Effector memory CD4-positive, alpha-beta T cell (primary cell): ENCODE measurements at places on chromosomes 6 and 20.

GRCh38 chr6:41216616-41217015 is 11.5 kb upstream of the TREML4 start:
- no peak overlapping the region for H3K4me3 ChIP-seq
- no peak for DNase-seq

GRCh38 chr20:54355631-54356280 is 119.6 kb upstream of the DOK5 start:
- H3K27ac ChIP-seq: no peak overlapping the region
- no peaks in the 10 kb centered on the region for H3K27me3 ChIP-seq
- no peak for DNase-seq
- no peaks in the 10 kb centered on the region for H3K4me1 ChIP-seq

GRCh38 chr20:54668271-54669039 is 193.1 kb downstream of the DOK5 start:
- peaks cover 3% of the 10 kb centered on the region for H3K27me3 ChIP-seq
- DNase-seq: no peak
- no peaks in the 10 kb centered on the region for H3K4me1 ChIP-seq

- no peaks in the 10 kb centered on the region for H3K4me1 ChIP-seq
- no peak overlapping the region for H3K4me3 ChIP-seq
- no peaks in the 10 kb centered on the region for H3K36me3 ChIP-seq
- no peak overlapping the region for H3K27ac ChIP-seq
- no peaks in the 10 kb centered on the region for H3K27me3 ChIP-seq
Observed at GRCh38 chr20:7371518-7372163, 568.6 kb downstream of the HAO1 start.

DNA sequence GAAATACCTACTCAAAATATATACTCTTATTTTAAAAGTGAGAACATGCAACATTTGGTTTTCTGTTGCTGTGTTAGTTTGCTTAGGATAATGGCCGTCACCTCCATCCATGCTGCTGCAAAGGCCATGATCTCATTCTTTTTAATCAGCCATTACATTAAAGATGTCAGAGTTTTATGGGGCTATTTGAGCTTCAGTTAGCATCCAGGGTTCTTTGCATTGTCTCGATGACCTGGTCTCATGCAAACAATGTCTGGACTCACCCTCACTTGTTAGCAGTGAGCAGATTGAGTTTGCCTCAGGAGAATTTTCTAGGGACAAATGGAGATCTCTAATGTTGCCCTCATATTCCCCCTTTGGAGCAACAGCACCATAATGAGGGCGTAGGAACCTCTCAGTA is 458.7 kb upstream of the AGPAT4 start:
- no peaks in the 10 kb centered on the region for H3K27me3 ChIP-seq
- H3K4me3 ChIP-seq: no peak overlapping the region
- no peaks in the 10 kb centered on the region for H3K4me1 ChIP-seq
- H3K27ac ChIP-seq: no peak overlapping the region
- H3K36me3 ChIP-seq: no peaks in the 10 kb centered on the region

- peak overlapping the region; percentile 95 for H3K27ac ChIP-seq
- peaks cover 2% of the 10 kb centered on the region for H3K36me3 ChIP-seq
- H3K4me3 ChIP-seq: peak overlapping the region; percentile 92
- peaks cover 7% of the 10 kb centered on the region for H3K4me1 ChIP-seq
- H3K27me3 ChIP-seq: no peaks in the 10 kb centered on the region
- peak; percentile 20 for DNase-seq
Observed at GRCh38 chr6:63571361-63572043, 778 bp upstream of the LOC128125822 start.

GRCh38 chr6:134932535-134933470 is 17.1 kb downstream of the ALDH8A1 start:
- no peak for DNase-seq
- H3K27ac ChIP-seq: no peak overlapping the region
- no peak overlapping the region for H3K4me3 ChIP-seq
- H3K36me3 ChIP-seq: no peaks in the 10 kb centered on the region
- H3K27me3 ChIP-seq: no peaks in the 10 kb centered on the region

DNA sequence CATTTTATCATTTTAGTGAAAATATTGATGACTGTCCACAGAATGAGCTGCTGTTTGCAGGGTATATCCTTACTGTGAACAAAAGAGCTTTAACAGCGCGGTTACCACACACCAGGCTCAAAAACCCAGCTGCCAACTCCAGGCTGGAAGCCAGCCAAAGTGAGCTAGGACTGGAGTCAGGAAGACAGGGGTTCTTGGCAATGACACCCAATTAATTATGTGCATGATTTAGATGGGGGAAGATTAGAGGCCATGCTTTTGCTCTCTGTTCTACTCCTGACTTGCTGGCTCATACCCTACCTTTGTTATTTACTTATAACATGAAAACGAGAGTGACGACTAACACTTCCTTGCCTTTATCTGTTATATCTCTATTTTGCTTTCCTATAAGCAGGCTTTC is 128.9 kb upstream of the SHLD1 start:
- H3K27ac ChIP-seq: no peak overlapping the region
- no peaks in the 10 kb centered on the region for H3K27me3 ChIP-seq
- H3K4me1 ChIP-seq: no peaks in the 10 kb centered on the region
- DNase-seq: no peak
- H3K36me3 ChIP-seq: no peaks in the 10 kb centered on the region

DNA sequence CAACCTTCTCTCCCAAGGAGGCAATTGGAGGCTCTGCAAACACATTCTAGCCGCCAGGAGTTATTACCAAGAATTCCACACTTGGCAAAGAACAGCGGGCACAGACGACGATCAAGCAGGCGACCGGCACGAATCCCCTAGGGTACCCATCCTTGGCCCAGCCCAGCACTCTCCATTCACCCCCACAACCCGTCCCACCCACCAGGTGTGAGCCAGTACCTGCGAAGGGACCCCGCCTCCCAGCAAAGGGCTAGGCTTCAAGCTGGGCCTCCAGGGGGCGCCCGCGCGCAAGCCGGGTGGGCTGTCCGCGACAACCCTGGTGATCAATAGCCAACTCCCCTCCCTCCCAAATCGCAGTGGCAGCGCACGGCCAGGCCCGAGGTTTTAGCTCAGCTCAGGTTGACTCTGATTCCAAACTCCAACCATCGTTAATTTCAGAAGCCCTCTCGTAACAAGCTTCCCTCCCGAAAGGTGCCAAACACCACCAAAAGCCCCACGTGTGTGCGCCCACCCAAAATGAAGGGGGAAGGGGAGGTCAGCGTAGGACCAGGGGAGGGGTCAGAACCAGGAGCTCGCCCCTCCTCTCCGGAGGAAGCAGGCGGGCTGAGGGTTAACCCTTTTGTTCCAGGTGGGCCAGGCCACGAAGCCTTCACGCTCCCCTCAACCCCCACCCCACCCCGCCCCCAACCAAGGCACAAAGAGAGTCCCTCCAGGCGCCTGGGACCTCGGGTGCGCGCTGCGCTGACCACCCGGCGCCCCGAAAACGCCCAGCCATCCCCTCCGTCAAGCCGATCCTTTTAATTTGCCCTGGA is 2.1 kb downstream of the SALL4 start:
- DNase-seq: no peak
- H3K27ac ChIP-seq: no peak overlapping the region
- H3K36me3 ChIP-seq: no peaks in the 10 kb centered on the region
- H3K27me3 ChIP-seq: peaks cover 9% of the 10 kb centered on the region
- H3K4me1 ChIP-seq: peaks cover 2% of the 10 kb centered on the region
- no peak overlapping the region for H3K4me3 ChIP-seq

- H3K27me3 ChIP-seq: no peaks in the 10 kb centered on the region
- H3K27ac ChIP-seq: no peak overlapping the region
- no peak overlapping the region for H3K4me3 ChIP-seq
- H3K4me1 ChIP-seq: no peaks in the 10 kb centered on the region
Observed at GRCh38 chr6:150297327-150298029, 71.3 kb upstream of the IYD start.

DNA sequence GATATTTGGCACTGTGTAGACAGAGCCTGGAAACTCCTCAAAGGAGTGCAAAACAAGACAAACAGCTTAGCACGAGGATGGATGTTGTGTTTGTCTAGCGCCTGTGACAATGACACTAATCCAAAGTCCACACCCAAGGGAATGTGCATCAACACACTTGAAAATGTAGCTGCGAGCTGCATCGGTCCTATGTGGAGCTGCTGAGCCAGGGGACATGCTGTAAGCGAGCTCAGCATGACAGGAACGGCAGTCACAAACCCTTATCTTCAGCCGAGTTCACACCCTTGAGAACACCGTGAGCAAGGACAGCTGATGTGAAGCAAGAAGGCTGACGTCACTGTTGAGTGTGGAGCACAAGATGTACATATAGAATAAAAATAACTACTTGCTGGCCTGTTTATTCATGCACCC is 684.3 kb downstream of the QKI start:
- H3K27ac ChIP-seq: no peak overlapping the region
- DNase-seq: no peak
- no peak overlapping the region for H3K4me3 ChIP-seq
- no peaks in the 10 kb centered on the region for H3K27me3 ChIP-seq

DNA sequence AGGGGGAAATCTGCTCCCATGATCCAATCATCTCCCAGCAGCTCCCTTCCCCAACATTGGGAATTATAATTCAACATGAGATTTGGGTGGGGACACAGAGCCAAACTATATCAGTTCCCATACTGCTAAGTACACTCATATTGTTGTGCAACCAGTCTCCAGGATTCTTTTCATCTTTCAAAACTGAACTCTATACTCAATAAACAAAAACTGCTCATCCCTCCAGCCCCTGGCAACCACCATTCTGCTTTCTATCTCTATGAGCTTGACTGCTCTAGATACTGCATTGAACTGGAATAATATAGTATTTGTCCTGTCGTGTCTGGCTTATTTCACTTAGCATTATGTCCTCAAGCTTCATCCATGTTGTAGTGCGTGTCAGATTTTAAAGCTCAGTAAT is 42.9 kb downstream of the STX11 start:
- H3K36me3 ChIP-seq: no peaks in the 10 kb centered on the region
- no peak overlapping the region for H3K27ac ChIP-seq
- H3K4me3 ChIP-seq: no peak overlapping the region

DNA sequence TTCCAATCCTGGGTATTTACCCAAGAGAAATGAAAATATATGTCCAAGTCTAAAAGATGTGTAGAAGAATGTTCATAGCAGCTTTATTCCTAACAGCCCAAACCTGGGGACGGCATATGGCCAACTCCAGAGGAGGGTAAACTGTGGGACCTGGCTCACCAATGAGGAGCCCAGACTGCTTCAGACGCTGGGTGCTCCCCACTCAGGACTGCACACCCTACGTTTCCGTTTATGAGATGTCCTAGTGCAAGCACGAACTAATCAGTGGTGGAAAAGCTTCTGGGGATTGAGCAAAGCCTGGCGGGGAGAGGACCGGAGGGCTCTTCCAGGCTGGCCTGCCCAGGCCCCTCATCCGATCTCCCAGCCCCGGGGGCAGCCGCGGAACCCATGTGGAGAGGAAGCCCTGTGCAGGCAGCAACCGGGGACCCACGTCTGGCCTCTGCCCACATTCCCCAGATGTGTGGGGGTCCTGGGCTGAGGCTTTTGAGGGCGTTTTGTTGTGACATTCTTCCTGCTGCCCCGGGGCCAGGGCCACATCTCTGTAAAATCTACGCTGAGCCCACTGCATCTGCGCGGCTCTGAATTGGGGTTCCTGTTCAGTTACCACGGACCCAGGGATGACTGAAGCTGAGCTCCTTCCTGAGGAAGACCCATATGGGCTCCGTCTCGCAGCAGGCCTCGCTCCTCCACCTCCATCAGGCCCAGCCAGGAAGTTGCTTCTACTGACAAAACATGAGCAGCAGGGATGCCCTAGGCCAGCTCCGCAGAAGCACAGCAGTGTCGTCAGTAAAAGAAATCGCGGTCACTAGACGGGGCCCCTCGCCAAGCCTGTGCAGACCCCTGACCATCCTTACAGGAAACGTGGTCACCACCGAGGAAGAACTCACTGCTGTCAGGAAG is 188.0 kb downstream of the DLL1 start:
- no peaks in the 10 kb centered on the region for H3K36me3 ChIP-seq
- no peaks in the 10 kb centered on the region for H3K4me1 ChIP-seq
- no peak for DNase-seq
- H3K4me3 ChIP-seq: no peak overlapping the region
- H3K27me3 ChIP-seq: no peaks in the 10 kb centered on the region

DNA sequence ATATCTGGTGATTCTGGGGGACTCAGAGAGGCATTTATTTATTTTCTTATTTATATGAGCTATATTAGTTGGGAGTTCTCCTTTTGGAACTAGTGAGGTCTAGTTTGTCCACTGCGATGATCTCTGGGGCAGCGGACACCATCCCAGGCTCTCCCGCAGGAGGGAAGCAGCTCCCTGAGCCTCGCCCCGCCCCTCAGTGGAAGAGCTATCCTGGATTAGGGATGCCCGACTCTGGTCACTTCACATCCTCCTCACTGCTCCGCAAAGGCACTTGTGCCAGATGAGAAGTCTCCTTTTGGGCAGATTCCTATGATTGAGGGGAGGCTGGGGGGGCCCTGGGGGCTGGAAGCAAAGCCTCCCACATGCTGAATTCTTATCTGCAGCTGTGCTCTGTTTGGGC is 3.6 kb upstream of the MAS1 start:
- no peaks in the 10 kb centered on the region for H3K4me1 ChIP-seq
- no peaks in the 10 kb centered on the region for H3K36me3 ChIP-seq
- no peak overlapping the region for H3K4me3 ChIP-seq
- no peak overlapping the region for H3K27ac ChIP-seq
- no peak for DNase-seq
- no peaks in the 10 kb centered on the region for H3K27me3 ChIP-seq

DNA sequence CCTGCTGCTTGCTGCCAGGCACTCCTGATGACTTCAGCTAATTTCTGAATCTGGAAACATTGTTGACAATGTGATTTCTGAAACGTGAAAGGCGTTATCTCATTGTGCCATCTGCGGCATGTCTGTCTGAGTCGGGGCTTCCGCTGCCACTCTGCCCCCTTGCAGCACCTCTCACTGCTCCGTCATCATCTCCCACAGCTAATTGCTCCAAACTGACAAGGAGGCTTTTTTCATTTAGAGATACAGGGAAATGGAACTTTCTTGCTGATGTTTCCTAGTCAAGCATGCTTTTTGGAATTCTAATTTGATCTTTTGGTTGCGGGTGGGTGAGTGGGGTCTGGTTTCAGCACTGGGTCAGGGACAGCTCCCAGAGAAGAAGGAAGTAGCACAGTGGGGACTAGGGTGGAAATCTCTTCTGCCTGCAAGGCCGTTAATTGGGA is 233.5 kb downstream of the DHX35 start:
- DNase-seq: no peak
- no peak overlapping the region for H3K27ac ChIP-seq
- H3K36me3 ChIP-seq: no peaks in the 10 kb centered on the region
- no peak overlapping the region for H3K4me3 ChIP-seq
- no peaks in the 10 kb centered on the region for H3K27me3 ChIP-seq

- H3K36me3 ChIP-seq: no peaks in the 10 kb centered on the region
- H3K4me3 ChIP-seq: no peak overlapping the region
- no peaks in the 10 kb centered on the region for H3K27me3 ChIP-seq
- H3K27ac ChIP-seq: no peak overlapping the region
Observed at GRCh38 chr6:6654599-6655575, 66.4 kb downstream of the LY86 start.

GRCh38 chr6:158655569-158656450 is 6.0 kb downstream of the SYTL3 start:
- H3K36me3 ChIP-seq: no peaks in the 10 kb centered on the region
- DNase-seq: no peak
- H3K27ac ChIP-seq: peak overlapping the region; percentile 96

- H3K27ac ChIP-seq: no peak overlapping the region
- no peaks in the 10 kb centered on the region for H3K36me3 ChIP-seq
- H3K4me3 ChIP-seq: no peak overlapping the region
- H3K4me1 ChIP-seq: no peaks in the 10 kb centered on the region
- H3K27me3 ChIP-seq: no peaks in the 10 kb centered on the region
Observed at GRCh38 chr20:34980543-34981233, 25.0 kb downstream of the MYH7B start.
